ENCODE measurements at places on chromosomes 1 and 21. TPM values are rescaled to one million over a fixed set of nuclear protein-coding genes. Genes with fewer than 3 reads are reported as not detected.

DNA sequence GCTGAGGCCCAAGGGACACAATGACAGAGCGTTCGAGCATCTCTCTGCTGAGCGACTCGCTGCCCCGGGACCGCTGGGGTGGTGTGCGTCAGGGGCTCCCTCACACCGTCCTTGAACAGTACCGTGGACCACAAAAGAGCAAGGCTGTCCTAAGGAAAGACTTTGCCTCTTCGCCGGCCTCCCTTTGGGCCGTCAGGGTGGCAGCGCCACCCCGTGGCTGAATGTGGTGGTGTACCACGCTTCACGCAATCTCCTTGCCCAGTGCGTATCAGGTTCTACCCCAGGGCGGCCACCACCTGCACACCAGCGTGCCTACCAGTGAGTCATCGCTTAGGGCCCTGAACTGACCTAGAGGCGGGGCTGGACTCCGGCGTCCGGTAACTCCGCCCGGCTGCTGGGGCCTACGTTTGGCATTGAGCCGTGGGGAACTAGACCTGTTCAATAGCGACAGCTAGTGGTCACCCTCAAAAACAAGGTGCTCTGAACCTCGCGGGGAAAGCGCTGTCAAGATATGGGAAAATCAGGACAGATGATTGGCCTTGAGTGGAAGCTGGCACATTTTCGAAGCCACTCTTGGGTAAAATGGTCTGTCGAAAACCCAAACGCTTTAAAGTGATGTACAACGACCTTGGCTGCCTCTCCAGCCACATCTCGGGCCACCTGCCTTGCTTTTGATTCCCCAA lies 8.1 kb upstream of the TRAF3IP3 start:
- peak; percentile 78 for DNase-seq
- H3K27ac ChIP-seq, result peak overlapping the region; percentile 90
- H3K36me3 ChIP-seq, result no peaks in the 10 kb centered on the region
- H3K27me3 ChIP-seq, result no peaks in the 10 kb centered on the region

ZBTB8A gene
- 0.41 TPM for total RNA-seq

KCNJ9 gene
- total RNA-seq, result not detected

DNA sequence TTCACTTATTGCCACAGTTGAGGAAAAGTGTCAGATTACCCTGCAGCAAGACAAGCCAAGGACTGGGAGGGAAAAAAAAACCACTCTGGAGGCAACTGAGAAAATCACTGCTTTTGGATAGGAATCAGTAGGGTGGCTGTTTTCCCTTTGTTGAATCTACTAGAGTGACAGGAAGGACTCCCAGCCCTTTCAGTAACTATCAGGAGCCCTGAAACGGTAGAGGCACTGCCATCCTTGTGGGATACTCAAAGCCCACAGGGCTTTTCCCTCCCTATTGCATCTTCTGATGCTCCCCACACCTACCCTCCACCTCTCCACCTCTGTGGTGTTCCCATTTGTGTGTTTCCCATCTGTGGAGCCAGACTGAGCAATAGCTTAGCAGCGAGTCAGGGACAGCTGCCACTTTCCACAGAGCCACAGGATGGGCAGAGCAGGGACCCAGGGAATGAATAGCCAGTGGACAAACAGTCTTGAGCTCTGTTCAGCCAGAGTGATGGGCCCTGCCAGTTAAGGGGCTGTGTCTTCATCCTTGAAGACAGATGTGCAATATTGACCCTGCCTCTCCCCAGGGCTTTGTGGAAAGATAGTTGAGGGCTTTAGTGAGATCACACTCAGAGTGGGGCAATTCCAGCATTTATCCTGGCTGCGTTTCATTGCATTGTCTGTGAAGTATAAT lies 13.9 kb downstream of the UBIAD1 start:
- peaks cover 48% of the 10 kb centered on the region for H3K36me3 ChIP-seq
- H3K27me3 ChIP-seq, result no peaks in the 10 kb centered on the region
- H3K4me3 ChIP-seq, result no peak overlapping the region
- H3K4me1 ChIP-seq, result peaks cover 50% of the 10 kb centered on the region
- H3K27ac ChIP-seq, result no peak overlapping the region
- DNase-seq, result no peak

DNA sequence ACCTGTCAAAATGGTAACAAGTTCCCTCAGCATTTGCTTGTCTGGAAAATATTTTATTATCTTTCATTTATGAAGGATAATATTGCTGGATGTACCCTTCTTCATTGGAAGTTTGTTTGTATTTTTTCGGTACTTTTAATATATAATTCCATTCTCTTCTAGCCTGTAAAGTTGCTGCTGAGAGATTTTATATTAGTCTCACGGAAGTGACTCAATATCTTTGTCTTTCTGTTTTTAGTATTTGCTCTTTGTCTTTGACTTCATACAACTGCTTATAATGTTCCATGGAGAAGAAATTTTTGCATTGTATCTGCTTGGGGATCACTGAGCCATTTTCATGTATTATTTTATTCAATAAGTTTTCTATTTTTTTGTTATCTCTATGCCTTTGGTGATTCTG lies 1777.5 kb downstream of the BRINP3 start:
- H3K27ac ChIP-seq, result no peak overlapping the region
- no peaks in the 10 kb centered on the region for H3K27me3 ChIP-seq
- no peak for DNase-seq
- no peak overlapping the region for H3K4me3 ChIP-seq

SLAMF8 gene
- total RNA-seq, result 0.69 TPM

DNA sequence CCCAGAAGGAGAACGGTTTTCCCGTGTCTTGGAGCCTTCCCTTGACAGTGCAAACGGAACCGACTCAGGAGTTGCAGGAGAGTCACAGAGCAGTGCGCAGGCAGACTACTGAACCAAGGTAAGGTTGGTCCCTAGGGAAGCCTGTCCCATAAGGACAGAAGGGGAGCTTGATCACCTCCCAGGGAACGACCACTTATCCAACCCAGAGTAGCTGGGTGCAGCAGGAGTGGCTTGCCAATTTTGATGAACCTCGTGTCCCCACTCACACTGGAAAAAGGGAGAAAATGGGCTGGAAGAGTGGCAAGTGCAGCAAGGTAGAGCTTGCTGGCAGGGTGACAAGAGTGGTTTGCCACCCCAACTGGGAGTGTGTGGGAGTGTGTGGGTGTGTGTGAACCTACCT lies 95.1 kb downstream of the LIPI start:
- no peak for DNase-seq
- no peak overlapping the region for H3K4me3 ChIP-seq
- no peaks in the 10 kb centered on the region for H3K27me3 ChIP-seq
- no peak overlapping the region for H3K27ac ChIP-seq
- peaks cover 6% of the 10 kb centered on the region for H3K36me3 ChIP-seq
- peaks cover 14% of the 10 kb centered on the region for H3K4me1 ChIP-seq

GRCh38 chr21:38902608-38903445 lies 97.1 kb downstream of the ETS2 start:
- no peaks in the 10 kb centered on the region for H3K4me1 ChIP-seq
- peaks cover 4% of the 10 kb centered on the region for H3K27me3 ChIP-seq
- no peak overlapping the region for H3K27ac ChIP-seq
- DNase-seq, result no peak

- no peaks in the 10 kb centered on the region for H3K4me1 ChIP-seq
- no peak overlapping the region for H3K27ac ChIP-seq
- H3K36me3 ChIP-seq, result no peaks in the 10 kb centered on the region
- DNase-seq, result no peak
These were observed 161.1 kb upstream of the CXADR start for GRCh38 chr21:17351766-17352165.

TGFBR3 gene
- total RNA-seq, result 11.8 TPM

- peak; percentile 74 for DNase-seq
- peaks cover 25% of the 10 kb centered on the region for H3K36me3 ChIP-seq
- H3K27me3 ChIP-seq, result no peaks in the 10 kb centered on the region
- peaks cover 63% of the 10 kb centered on the region for H3K4me1 ChIP-seq
These were observed at the start of gene ZDHHC18 for GRCh38 chr1:26826261-26827105. ZDHHC18 (plus strand) TSS chr1:26826688; CDS start chr1:26826805, 117 bp downstream.

MT1HL1 gene
- total RNA-seq, result not detected

GRCh38 chr1:36874271-36875060 lies 159.8 kb downstream of the GRIK3 start:
- H3K4me3 ChIP-seq, result no peak overlapping the region
- no peaks in the 10 kb centered on the region for H3K36me3 ChIP-seq
- DNase-seq, result no peak
- no peak overlapping the region for H3K27ac ChIP-seq
- peaks cover 8% of the 10 kb centered on the region for H3K27me3 ChIP-seq

- no peak overlapping the region for H3K27ac ChIP-seq
- no peaks in the 10 kb centered on the region for H3K4me1 ChIP-seq
- DNase-seq, result no peak
- H3K36me3 ChIP-seq, result no peaks in the 10 kb centered on the region
These were observed 178.8 kb downstream of the NRIP1 start for GRCh38 chr21:14886001-14886400.

DNA sequence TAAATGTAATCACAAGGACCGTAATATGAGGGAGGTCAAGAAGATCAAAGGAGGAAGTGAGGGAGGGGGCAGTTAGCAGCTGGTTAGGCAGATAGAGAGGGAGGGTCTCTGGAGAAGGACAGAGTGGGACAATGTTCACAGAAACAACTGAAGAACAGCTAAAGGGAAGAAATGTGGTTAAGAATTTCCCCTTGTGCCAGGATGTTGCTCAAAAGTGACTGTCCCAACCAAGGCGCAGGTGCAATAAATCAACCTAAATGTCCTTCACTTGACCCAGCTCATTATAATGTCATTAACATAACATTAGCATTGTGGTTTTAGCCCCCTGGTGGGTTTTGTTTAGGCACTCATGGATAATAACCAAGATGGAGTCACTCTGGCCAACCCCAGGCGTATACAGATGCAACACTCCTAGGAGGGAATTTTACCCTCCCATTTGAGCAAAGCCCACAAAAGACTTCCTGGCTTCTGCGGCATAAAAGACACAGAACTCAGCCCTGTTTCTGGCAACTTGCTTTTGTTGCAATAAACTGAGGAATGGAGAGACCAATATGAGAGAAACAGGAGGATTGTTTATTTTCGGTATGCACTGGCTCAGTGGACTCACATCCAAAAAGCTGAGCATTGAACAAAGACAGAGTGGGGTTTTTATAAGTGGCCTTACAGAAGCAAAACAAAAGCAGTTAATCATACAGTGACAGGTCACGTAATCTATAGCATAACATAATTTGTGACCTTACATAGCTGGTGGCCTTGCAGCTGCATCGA lies 7.3 kb upstream of the CA6 start:
- H3K4me3 ChIP-seq, result no peak overlapping the region
- peaks cover 17% of the 10 kb centered on the region for H3K36me3 ChIP-seq
- peaks cover 57% of the 10 kb centered on the region for H3K4me1 ChIP-seq
- no peak for DNase-seq
- peak overlapping the region; percentile 95 for H3K27ac ChIP-seq

- peak overlapping the region; percentile 69 for H3K27ac ChIP-seq
- no peak for DNase-seq
- peak overlapping the region; percentile 19 for H3K4me3 ChIP-seq
- H3K4me1 ChIP-seq, result peaks cover 35% of the 10 kb centered on the region
- peaks cover 18% of the 10 kb centered on the region for H3K36me3 ChIP-seq
These were observed 18.5 kb upstream of the GBP3 start for GRCh38 chr1:89041119-89041641.

WNT9A gene
- total RNA-seq, result not detected

OR2T33 gene
- total RNA-seq, result not detected

DNA sequence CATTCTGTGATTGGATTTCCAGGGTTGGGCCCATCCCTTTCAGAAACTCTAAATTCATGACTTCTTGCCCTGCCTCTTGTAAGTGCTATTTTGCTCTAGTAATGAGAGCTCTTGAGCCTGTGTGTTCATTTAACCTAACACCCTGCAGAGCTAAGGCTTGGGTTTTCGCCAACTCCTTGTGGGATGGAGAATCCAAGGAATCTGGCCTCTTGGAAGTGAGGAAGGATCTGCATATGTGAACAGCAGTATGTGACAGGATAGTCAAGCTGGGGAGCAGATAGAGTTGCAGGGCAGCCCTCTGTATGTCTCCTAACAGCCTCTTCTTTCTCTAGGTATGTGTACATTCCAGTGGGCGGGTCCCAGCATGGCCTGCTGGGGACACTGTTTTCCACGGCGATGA lies 258.9 kb downstream of the HHAT start:
- no peak overlapping the region for H3K4me3 ChIP-seq
- no peaks in the 10 kb centered on the region for H3K36me3 ChIP-seq
- H3K4me1 ChIP-seq, result peaks cover under 1% of the 10 kb centered on the region
- no peak overlapping the region for H3K27ac ChIP-seq

DNA sequence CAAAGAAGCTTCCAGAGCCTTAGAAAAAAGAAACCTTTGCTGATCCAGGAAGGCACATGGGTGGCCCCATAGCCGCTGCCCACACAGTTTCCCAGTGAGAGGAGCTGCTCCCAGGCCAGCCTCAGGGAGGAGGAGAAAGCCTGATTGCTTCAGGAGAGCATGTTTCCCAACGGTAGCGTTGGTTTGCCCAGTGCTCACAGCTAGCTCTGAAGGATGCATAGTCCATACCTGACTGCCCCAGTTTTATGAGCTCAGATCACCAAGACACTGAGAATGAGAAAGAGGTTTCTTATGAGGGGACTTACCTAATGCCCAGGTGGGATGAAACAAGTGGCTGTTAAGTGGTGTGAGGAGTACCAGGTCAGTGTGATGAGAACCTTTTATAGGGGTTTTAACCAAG lies at the start of gene CRNN:
CRNN (minus strand) TSS at position 355 of the 400 bp plus-strand sequence. CDS start 2,030 bp downstream, outside the sequence.
- no peaks in the 10 kb centered on the region for H3K36me3 ChIP-seq
- H3K27me3 ChIP-seq, result peaks cover 11% of the 10 kb centered on the region
- H3K4me1 ChIP-seq, result no peaks in the 10 kb centered on the region

DNA sequence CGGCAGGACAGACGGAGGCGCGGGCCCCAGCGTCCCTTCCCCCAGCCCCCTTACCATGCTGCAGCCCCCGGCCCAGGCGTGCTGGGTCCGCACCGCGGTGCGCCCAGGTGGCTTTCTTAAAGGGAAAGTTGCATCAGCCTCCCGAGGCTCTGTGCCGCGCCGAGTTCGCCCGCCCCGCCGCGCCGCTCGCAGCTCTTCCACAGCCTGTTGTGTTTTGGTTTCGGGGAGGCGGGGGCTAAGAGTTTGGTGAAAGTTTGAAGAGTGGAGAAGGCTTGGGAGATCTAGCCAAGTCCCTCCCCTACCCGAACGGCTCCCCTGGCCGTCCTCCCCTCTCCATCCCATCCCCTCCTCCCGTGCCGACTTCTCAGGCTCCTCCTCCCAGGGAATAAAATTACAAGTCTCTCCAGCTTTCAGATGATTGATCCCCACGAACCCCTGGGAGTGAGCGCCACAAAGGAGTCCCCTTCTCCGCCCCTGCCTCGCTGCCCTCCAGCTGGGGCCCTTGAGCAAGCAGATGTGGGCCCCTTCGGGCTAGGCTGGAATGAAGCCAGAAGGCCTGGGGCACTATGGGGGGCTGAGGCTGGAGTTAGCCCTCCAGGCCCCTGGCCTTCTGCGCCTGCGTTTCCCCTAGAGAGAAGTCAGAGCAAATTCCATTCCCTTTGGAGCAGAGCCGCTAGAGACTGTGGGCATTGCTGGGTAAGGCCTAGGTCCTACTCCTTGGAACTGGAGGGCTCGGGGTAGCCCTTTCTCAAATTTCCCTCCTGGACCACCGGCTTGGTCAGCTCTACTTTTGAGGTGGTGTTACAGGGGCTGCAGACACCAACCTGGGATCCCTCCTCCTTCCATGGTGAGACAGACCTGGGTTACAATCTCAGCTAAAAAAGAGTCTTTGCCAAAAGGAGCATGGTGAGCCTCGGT lies at the start of gene SLC6A9:
SLC6A9 (minus strand) TSS at position 211 of the 918 bp plus-strand sequence. CDS start 7,185 bp downstream, outside the sequence.
- H3K27ac ChIP-seq, result peak within 1 kb of the TSS; percentile 64
- peak; percentile 26 for DNase-seq
- peaks cover 2% of the 10 kb centered on the region for H3K36me3 ChIP-seq
- H3K4me1 ChIP-seq, result peaks cover 30% of the 10 kb centered on the region

All from activated T-helper 1 cell treated with anti-CD3 and anti-CD28 coated beads, Interleukin-12 subunit alpha, Interleukin-12 subunit beta, Interleukin-2, Interleukin-4 antibody, amounts not matched to agents 30 ng/mL and 10 ng/mL and 1 ng/mL, durations not matched to agents 14 hours and 24 hours and 36 hours (primary cell).